Suppressor macrophage (primary cell): ENCODE measurements at places on chromosomes 7 and 10.

- DNase-seq = peak; percentile 57
Measured at GRCh38 chr10:62681211-62681940, 123.1 kb upstream of the ADO start.

- DNase-seq = peak; percentile 53
Measured at GRCh38 chr10:78853864-78854263, 214.9 kb upstream of the ZMIZ1 start.

DNA sequence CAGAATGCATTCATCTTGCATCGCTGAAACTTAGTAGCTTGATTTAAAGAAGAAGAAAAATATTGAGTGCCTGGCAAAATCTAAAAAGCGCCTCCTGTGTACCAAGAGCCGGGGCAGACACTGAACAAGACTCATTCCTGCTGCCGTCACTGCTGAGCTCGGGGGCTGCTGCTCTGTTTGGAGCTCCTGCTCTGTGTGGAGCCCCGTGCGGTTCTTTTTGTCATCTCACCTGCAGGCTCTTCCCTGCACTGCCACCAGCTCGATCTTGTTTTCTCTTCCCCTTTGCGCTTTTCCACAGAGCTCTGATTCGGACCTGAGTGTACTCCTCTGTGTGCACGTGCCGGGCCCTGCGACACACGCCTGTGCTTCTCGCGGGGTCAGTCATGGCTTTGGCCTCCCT lies 462.1 kb upstream of the DPP6 start:
- no peak for DNase-seq

DNA sequence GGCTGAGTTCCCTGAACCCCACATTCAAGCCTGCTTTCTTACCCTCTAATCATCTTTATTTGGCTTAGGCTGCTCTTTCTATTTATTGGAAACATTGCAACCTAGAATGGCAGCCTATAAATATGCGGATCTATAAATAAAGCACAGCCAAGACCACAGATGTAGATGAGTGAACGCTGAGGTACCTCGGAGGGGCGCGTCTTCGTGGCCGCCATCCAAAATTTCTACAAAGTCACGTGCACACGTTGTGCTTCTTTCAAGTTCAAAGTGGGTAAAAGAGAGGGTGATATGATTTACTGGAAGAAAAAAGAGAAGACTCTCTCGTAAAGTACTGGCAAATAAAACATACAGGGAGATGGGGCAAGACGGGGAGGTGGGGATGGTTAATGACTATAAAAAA lies 132.6 kb upstream of the RSU1 start:
- DNase-seq = no peak

- DNase-seq = no peak
Measured at GRCh38 chr10:27794157-27794556, 48.5 kb upstream of the MKX start.

- DNase-seq = no peak
Measured at GRCh38 chr10:50556237-50557120, 67.3 kb downstream of the SGMS1 start.

DNA sequence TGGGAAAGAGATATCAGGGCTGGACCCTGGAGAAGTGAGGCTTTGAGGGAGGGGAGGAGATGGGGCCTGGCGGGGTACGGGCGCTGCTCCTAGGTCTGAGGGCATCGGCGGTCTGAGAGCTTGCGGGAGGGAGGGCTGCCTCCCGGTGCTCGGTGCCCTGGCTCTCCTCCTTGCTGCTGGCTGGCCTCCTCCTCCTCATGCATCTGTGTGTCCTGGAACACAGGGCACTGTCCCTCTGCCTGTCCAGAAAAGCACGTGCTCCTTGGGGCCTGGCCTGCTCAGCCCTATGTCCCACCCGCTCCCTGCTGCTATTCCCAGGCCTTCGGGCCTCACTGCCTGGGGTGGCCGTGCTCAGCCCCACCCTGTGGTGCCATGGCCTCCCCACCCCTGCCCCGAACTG lies 166.9 kb downstream of the RNF216 start:
- DNase-seq = no peak

GRCh38 chr7:144786522-144786921 lies 49.3 kb downstream of the TPK1 start:
- no peak for DNase-seq

- DNase-seq = no peak
Measured at GRCh38 chr10:74084955-74085354, 65.7 kb downstream of the AP3M1 start.

- DNase-seq = no peak
Measured at GRCh38 chr10:133104963-133105640, 17.4 kb downstream of the ADGRA1 start.
